Cardiac fibroblast (primary cell): ENCODE measurements at places on chromosomes 12 and 14.
A peak's percentile ranks its signal among the peaks of the same experiment; 100 is the strongest.

DNA sequence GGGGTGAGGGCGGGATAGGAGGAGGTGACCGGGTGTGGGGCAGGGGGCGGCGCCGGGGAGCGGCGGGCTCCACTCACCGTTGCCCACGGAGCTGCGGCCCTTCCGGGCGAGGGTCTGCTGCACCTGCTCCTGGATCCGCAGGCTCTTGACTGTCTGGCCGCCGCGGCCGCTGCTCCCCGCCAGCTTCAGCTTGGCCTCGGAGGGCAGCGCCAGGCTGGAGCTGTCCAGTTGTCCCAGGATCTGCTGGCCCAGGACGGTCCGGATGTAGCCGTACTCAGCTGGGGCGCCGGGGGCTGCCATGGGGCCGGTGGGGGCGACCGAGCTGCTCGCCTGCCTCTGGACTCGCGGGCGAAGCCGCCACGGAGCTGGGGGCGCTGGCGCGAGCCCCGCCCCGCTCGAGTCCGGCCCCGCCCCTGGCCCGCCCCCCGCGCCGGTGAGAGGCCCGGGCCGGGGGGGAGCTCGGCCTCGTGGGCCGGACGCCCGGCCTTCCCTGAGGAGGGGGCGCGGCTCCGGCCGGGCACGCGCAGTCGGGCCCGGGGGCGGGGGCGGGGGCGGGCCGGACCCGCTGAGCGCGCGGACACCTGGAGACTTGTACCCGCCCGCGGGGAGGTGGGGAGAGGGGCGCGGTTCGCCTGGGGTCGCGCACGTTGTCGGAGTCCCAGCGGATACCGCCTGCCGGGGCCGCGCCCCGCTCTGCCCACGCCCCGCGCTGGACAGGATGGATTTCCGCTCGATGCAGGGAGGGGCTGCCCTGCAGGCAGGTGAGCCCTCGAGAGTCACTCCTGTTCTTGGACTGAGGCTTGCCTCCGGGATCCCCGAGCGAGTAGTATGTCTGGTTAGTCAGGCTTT, at the start of gene PKP2:
TSS of gene PKP2 (minus strand) at position 346 of the 849 bp plus-strand sequence. CDS start at position 300, 46 bp downstream.
- peak; percentile 67 for DNase-seq

DNA sequence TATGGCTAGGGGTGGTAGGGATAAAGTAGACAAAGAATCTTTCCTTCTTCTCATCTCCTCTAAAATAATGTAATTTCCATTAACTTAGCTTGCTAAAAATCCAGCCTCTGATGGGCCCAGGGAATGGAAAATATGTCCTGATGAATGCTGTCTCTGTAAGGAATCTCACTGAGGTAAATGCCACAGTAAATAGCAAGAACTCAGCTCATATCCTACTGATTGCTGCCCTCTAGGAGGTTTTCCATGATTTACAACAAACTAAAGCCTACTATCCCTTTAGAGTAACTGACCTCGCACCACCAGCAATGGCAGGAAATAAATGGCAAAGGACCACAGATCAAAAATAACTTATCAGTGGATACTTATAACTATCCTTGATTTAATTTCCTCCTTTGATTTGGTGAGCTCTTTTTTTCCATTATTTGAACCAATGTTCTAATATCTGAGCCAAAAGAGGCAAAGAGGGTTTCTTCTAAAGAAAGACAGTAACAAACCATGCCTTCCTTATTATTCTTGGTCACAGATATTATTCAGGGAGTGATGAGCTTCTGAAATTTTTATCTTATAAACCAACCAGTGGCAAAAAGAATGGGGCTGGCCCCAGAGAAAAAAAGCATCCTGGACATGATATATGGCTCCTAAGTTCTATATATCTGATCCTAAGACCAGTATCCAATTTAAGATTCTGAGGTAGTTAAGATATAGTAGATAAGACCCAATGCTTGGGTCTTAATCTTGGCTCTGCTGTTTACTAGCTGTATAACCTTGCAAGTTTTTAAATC, 43.8 kb downstream of the SENP1 start:
- no peak for DNase-seq

DNA sequence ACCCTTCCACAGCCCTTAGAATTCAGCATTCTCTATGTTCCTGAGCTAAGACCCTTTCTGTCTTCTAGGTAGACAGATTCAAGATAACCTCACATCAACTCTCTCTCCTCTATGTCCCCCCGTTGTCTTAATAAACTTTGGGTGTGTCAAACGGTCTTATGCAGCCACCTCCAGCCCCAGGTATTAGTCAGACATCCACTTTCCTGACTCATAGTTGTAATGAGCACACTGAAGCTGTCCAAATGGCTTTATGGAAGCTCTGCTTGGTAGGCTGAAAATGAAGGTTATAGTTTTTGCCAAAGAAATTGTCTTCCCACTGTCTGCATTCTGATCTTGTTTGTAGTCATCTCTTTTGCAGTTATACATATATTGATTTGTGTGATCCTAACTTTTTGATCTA, 482.0 kb downstream of the RMST start:
- DNase-seq = no peak

GRCh38 chr12:39297891-39298290, 145.0 kb downstream of the KIF21A start:
- no peak for DNase-seq

GRCh38 chr14:93133464-93133863, 17.7 kb upstream of the ITPK1 start:
- DNase-seq = peak; percentile 83
